IMR-90 (cell line): ENCODE measurements at places on chromosomes 3 and 15. TPM values are rescaled to one million over a fixed set of nuclear protein-coding genes. Genes with fewer than 3 reads are reported as not detected.
A peak's percentile ranks its signal among the peaks of the same experiment; 100 is the strongest.

DNA sequence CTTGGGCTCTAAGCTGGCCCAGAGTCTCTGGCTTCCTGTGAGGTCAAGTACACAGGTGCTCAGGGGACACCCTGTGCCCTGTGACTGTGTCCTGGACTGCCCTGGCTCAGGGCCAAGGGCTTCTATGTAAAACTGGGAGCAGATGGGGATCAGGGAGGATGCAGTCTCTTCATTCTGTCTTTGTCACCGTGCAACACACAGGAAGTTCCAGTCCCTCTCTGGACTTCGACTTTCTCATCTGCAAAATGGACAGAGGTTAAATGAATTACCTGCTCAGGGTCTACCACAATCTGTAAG lies 61.9 kb upstream of the TLE3 start:
- H3K4me3 ChIP-seq: no peak overlapping the region
- H3K4me1 ChIP-seq: peaks cover 10% of the 10 kb centered on the region; the same call in 1 of the 2 replicates
- DNase-seq: no peak
- peaks cover 57% of the 10 kb centered on the region for H3K27me3 ChIP-seq
- H3K36me3 ChIP-seq: no peaks in the 10 kb centered on the region

DNAJA4 gene
- under 0.01 and 0.18 TPM in 2 replicates for total RNA-seq

GRCh38 chr3:149343951-149344350 lies 10.5 kb upstream of the TM4SF18 start:
- no peaks in the 10 kb centered on the region for H3K27me3 ChIP-seq
- H3K36me3 ChIP-seq: no peaks in the 10 kb centered on the region
- H3K4me3 ChIP-seq: no peak overlapping the region
- H3K27ac ChIP-seq: no peak overlapping the region

MYL3 gene
- total RNA-seq: not detected in 2 replicates

DNA sequence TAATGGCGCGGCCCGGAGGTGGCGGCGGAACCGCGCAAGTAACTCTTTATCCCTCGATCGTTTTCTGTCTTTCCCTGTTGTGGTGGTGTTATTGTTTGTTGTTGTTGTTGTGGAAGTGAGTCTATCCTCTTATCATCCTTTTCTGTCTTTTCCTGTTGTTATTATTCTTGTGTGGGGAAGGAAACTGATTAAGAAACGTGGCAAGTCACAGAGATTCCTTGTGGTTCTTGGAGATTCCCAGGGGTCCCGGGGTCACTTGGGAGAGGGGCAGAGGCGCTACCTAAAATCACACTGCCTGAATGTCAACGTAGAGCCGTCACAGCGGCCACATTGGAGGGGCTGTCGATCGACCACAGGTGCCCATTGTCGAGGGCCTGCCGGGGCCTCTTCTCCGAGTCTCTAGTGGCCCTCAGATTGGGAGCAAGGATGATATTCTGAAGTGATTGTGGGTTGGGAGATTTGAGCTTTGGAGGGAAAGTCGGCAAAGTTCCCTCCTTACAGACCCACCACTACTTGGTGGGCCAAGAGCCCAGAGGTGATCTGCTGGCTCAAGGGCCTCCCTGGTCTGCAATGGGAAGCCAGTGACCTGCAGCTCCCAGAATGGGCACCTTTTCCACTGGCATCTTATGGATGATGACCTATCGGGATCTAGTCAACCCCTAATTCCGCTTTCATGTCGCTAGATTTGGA lies 790 bp downstream of the PARP14 start:
- no peak for DNase-seq
- H3K4me3 ChIP-seq: peak overlapping the region; percentile 99
- H3K27ac ChIP-seq: peak overlapping the region; percentile 48
- no peaks in the 10 kb centered on the region for H3K27me3 ChIP-seq
